ENCODE measurements at places on chromosomes 11 and 22. TPM values are rescaled to one million over a fixed set of nuclear protein-coding genes. Genes with fewer than 3 reads are reported as not detected.

GRCh38 chr22:50513175-50513574, 5.2 kb downstream of the NCAPH2 start:
- no peak for DNase-seq

- DNase-seq, result no peak
These were observed 259.2 kb upstream of the SORL1-AS1 start for GRCh38 chr11:121711939-121712338.

OR52J3 gene
- not detected for total RNA-seq

GRCh38 chr11:15108592-15109130, 6.1 kb upstream of the INSC start:
- no peak for DNase-seq

DNA sequence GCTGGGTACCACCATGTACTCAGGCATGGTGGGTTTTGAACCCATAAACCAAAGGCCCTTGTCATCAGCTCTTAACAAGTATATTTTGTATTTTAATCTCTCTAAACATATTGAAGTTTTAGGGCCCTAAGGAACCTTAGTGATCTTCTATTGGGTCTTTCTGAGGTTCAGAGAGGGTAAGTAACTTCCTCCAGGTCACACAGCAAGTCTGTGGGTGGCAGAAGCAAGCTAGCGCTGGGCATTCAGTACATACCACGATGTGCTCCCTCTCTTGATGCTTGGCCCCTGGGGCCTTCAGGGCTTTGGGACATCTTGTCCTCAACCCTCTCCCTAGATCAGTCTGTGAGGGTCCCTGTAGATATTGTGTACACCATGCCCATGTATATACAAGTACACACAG, 12.7 kb downstream of the RASD2 start:
- DNase-seq, result no peak

PRPF19 gene
- 36.1 TPM for total RNA-seq

CABP4 gene
- total RNA-seq, result not detected

ATXN10 gene
- total RNA-seq, result 81.9 TPM

CHST1 gene
- total RNA-seq, result 2.4 TPM

DNA sequence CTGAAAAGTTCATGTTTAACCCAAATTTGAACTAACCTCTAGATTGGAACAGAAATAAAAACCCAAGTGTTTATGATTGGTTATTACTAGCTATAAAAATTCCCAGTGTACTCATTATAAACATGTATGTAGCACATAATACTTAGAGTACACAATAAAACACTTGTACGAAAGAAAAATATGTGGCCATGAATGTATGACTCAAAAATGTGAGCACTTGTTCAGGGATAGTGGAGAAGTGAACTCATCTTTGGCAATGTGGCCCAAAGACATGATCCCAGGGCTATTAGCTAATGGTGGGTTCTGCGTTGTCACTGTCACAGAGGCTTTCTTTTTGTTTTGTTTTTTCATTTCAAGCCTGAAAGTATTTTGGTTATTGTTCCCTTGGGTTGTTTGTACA, 72.0 kb downstream of the PPFIBP2 start:
- no peak for DNase-seq

- DNase-seq, result no peak
These were observed 28.0 kb downstream of the FEZ1 start for GRCh38 chr11:125468025-125468424.

DNA sequence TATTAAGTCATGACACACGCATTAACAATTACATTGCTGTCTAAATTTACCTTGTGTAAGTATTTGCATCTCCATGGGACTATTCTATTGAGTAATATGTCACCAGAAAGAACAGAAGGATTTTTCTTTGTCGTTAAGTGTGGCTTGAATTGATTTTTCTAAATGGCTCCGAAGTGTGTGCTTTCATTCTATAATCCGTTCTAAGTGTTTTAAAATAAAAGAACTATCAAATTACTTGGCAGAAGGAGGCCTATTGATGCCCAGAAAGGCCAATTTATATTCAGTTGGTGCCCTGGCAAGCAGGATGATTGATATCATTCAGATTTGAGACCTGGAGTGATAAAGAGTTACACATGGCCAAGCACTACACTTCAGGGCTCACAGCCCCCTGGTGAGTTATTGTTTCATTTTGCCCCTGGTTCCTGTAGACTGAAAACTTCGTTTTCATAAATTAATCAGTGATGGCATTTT, 538.9 kb upstream of the ANO5 start:
- DNase-seq, result no peak

- DNase-seq, result peak; percentile 2
These were observed 468 bp downstream of the DDIAS start for GRCh38 chr11:82901922-82902485.

DNA sequence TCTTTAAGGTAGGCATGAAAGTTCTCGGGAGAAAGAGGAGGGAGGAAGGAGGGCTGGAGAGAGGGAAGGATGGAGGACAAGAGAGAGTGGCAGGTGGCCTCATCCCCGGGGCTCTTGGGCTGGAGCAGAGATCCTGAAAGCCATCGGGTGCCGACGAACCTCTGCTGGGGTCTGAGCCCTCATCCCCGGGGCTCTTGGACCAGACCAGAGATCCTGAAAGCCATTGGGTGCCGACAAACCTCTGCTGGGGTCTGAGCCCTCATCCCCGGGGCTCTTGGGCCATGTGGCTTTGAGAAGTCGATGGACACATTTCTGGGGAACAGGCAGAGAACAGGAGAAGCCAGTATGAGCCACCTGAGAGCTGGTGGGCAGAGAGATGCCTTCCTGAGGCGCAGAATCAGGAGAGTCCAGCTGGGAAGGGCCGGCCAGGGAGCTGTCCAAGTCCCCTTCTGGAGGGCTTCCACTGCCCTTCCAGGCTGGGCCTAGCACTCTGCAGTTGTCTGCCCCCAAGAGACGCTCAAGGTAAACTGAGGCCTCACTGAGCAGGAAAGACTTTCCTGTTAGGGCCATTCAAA, 1398.1 kb downstream of the BRD1 start:
- DNase-seq, result no peak

PDE2A gene
- total RNA-seq, result 1.6 TPM

GRCh38 chr11:86477495-86478155, 102.9 kb downstream of the CCDC81 start:
- DNase-seq, result no peak

DNA sequence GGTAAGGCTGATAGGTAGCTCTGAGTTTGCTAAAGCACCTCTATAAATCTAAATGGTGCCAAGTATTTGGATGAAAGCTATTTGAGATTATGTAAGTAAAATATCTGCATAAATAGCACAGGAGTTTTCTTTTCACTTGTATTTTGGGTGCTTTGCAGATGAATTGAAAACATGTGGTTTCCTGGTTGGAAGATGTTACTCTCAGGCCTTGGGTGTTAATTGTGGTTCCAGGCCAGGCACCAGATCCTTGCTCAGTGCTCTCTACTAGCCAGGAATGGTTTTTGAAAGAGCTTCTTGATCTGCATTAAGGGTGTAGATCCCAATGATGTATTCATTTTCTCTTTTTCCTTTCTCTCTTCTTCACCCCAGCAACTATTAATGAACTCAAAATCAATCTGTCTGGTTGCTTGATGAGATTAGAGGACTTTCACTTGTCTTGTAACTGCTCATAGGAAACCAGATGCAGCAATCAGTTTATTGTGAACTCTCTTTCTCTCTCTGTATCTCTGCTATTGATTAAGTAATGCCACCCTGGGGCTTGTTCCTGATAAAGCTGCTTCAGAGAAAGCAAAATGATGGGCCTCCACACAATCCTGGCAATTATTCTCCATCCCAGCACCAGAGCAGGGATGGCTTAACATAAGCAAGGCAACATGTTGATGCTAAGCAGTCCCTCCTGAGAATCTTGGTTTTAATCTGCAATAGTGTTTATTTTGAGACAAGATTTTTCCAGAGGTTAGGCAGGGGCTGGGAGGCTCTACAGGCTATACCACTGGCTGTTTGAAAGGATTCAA, 147.0 kb upstream of the NTM start:
- no peak for DNase-seq

DNA sequence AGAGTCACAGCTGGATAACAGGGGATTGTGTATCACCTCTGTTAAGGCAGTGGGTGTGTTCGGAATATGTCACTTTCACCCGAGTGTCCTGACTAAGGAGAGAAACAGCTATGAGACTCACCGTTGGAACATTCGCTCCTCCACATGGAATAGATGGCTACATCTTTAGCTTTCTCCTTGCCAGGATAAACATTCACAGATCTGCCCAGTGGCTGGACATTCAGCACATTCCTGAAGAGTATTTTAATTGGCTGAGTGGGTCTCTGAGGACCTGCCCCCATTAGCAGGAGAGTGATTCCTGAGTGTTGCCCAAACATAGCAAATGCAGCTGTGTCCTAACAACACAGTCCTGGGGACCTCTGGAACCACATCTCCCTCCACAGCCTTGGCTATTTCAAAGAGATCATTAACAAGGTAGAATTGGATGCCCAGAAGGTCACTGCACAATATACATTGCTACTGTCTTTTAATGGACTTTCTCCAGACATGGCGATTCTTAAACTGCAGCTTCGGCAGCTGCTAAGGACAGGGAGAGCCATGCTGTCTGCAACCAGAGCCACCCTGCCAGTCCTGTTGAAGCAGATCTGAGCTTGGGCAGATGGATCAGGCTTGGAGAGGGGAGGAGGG, 435.0 kb upstream of the CADM1 start:
- DNase-seq, result no peak
